Trophoblast cell (in vitro differentiated cells and primary cell): ENCODE measurements at places on chromosomes 11 and 22.

DNA sequence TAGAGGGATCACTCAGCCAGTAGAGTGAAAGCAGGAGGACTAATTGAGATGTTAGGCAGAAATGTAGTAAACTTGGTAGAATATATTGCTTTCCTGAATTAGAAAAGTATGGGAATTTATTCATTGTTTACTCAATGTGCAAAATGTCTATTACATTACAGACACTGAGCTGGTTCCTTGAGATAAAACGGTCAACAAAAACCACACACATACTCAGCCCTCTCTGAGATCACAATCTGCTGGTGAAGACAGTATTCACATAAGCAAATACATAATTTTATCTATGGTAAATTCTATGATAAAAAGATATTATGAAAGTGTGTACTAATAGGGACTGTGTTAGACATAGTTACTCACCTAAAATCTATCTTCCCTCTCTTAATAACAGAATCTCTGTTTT is 833.5 kb downstream of the KCNA4 start:
- DNase-seq: no peak

GRCh38 chr11:64877390-64878222 is 815 bp downstream of the EHD1 start:
- DNase-seq: no peak

- DNase-seq: no peak
Observed at GRCh38 chr22:46721501-46722085, 16.5 kb downstream of the CERK start.

- DNase-seq: no peak
Observed at GRCh38 chr22:37254867-37255233, 10.8 kb upstream of the RAC2 start.
